ENCODE measurements at places on chromosomes 2 and 18. TPM values are rescaled to one million over a fixed set of nuclear protein-coding genes. Genes with fewer than 3 reads are reported as not detected.

The SERPINB2 gene
- total RNA-seq, result 0.62 TPM

The LIPG gene
- 18.2 TPM for total RNA-seq

The DPP4 gene
- total RNA-seq, result 6.4 TPM

DNA sequence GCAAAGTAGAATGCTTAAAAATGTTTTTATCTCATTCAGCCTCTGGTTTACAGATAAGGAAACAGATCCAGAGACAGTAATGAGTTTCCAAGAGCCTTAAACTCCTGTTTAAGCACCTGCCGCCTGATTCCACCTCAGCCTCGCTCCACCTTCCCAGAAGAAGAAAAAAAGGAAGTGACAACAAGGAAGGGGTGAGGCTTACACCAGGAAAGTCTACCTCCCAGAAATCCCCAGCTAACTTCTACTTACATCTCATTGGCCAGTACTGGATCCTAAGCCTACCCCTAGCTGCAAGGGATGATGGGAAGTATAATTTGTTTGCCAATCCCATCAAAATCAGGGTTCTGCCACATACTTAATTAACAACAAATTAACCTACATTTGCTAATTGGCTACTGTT lies 15.3 kb upstream of the ARID5A start:
- no peak for DNase-seq
